ENCODE measurements at places on chromosomes 2 and 18. TPM values are rescaled to one million over a fixed set of nuclear protein-coding genes. Genes with fewer than 3 reads are reported as not detected.

- DNase-seq, result peak; percentile 83
Measured at GRCh38 chr2:176490061-176490861, 221.0 kb downstream of the MTX2 start.

DNA sequence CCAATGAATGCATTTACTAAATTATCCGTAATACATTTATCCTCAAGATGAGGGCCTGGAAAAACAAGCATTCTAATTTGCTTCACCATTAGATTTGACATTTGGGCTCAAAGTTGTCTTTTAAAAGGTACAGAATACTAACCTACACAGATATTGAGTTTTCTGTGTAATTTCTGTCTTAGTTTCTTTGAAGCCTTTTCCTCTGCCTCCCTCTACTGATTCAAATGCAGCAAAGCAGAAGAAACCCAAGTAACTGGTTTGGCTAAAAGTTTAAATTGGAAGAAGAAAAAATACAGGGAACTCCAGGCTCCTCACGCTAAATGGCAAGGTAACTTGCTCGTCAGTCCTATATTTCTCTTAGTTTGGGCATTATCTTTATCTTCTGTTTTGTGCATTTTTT, 53.3 kb upstream of the SLC5A7 start:
- DNase-seq, result no peak

GRCh38 chr2:216503159-216503629, 4.5 kb downstream of the RPL37A start:
- no peak for DNase-seq

GRCh38 chr2:128797937-128798336, 479.3 kb upstream of the HS6ST1 start:
- DNase-seq, result no peak

DNA sequence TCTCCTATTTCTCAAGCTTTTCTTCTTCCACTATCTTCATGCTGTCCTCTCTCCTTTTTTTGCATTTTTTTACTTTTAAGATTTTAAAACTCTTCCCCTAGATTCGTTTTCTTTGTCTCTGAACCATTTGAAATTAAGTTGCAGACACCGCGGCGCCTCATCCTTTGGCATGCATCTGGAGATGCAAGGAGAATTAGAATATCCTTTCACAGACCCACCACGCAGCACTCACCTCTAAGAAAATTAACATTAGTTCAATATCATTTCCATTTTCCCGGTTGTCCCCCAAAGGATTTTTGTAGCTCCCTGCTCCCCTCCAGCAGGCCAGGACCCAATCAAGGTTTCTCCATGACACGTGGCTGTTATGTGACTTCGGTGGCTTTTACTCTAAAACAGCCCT, 88.8 kb downstream of the C1QL2 start:
- DNase-seq, result no peak

GRCh38 chr18:76452357-76452756, 42.7 kb downstream of the ZNF516 start:
- DNase-seq, result peak; percentile 66

- no peak for DNase-seq
Measured at GRCh38 chr2:159156834-159157233, 129.7 kb downstream of the WDSUB1 start.

GRCh38 chr2:96665083-96665569, 22.6 kb downstream of the FER1L5 start:
- no peak for DNase-seq

- no peak for DNase-seq
Measured at GRCh38 chr2:101508636-101509035, 33.7 kb upstream of the RFX8 start.

DNA sequence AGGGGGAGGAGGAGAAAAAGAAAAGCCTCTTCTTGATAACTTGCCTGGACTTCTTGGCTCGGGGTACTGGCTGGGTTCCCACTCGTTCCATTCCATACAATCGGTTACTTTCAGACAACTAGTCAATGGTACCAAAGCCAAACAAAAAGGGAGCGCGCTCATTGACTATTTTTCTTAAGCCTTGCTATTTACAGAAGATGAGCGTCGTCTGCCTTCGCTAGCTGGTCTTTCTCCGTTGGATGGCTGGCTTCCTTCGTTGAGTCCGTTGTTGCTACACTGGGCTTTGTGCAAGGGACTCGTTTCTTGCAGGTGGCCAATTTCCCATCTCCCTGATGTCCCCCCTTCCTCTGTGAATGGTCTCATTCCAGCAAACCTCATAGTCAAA, 260.4 kb downstream of the ZNF516 start:
- DNase-seq, result no peak

DNA sequence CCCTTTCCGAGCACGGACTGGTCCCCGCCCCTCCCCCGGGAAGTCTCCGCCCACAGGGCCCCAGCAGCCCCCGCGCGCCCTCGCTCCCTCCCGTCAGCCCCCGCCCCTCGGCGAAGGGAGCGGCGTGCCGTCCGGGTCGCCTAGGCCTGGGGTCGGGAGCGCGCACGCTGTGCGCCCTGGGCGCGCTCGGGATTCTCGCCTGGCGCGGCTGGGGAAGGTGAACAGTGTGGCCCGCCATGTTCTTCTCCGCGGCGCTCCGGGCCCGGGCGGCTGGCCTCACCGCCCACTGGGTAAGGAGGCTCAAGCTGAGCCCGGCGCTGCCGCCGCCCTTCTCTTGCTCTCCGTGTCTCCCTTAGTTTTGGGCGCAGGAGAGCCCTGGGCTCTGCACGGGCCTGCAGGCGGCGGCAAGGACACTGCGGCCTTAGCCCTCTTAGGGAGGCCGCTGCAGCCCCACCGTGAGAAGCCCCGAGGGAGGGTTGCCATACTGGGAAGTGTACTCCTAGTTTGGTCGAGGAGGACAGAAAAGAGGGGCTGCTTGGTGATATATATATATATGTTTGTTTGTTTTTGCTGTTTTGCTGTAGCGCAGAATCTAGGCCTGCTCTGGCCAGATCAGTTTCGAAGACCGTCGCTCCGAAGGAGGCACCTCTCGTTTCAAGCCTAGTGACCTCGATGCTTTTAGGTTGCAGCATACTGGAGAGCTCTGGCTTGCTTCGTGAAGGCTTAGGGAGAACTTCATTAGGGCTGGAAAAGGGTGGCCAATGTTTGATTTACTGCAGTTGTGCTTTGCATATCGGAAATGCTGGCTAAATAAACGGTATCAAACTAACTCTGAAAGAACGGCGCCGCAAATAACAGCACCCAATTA, at the start of gene NDUFV2:
NDUFV2 (plus strand) TSS at position 192 of the 868 bp plus-strand sequence; CDS start at position 237, 45 bp downstream.
- DNase-seq, result peak; percentile 98

DNA sequence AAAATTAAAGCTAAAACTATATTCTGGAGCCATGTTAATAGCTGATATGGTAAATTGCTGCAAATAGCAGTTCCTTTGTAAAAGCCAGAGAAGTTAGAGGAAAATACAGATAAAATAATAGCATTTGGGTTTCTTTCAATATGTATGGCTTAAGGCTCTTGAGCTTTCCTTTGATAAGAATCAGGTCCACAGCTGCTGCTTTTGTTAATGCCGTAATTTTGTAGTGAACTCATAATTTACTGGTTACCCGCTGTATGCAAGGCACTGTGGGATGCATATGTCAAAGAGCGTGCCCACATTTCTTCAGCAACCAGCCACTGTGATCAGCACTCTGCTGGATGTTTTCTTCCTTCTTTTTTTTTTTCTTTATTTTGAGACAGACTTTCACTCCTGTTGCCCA, 79.1 kb downstream of the MOGAT1 start:
- DNase-seq, result no peak

- DNase-seq, result no peak
Measured at GRCh38 chr2:64410671-64411070, 43.3 kb upstream of the LGALSL start.

Gene DNAJC5G
- not detected for polyA plus RNA-seq

Gene LYPD1
- 4.7 TPM for polyA plus RNA-seq

Gene GAL3ST2
- 0.39 TPM for polyA plus RNA-seq

Gene FBXO48
- 0.86 TPM for polyA plus RNA-seq

Gene ALPG
- polyA plus RNA-seq, result not detected

Gene TMEM200C
- 2.1 TPM for polyA plus RNA-seq

Gene GDF7
- polyA plus RNA-seq, result 1.8 TPM

Gene CYP27A1
- polyA plus RNA-seq, result 43.3 TPM

Measured in kidney (tissue), 22 donors.